ENCODE measurements at places on chromosomes 6 and 20. TPM values are rescaled to one million over a fixed set of nuclear protein-coding genes. Genes with fewer than 3 reads are reported as not detected.

Gene ACTR5
- 17.0 TPM for total RNA-seq

Gene VSTM2L
- total RNA-seq = 2.7 TPM

Gene SGK2
- not detected for total RNA-seq

Gene COX7A2
- 292 TPM for total RNA-seq

Gene GNAS-AS1
- total RNA-seq = 0.24 TPM

Gene TMEM14B
- 90.6 TPM for total RNA-seq

Gene MRPL14
- total RNA-seq = 92.0 TPM

Gene FOXA2
- total RNA-seq = 19.3 TPM

Gene NKX2-4
- not detected for total RNA-seq

DNA sequence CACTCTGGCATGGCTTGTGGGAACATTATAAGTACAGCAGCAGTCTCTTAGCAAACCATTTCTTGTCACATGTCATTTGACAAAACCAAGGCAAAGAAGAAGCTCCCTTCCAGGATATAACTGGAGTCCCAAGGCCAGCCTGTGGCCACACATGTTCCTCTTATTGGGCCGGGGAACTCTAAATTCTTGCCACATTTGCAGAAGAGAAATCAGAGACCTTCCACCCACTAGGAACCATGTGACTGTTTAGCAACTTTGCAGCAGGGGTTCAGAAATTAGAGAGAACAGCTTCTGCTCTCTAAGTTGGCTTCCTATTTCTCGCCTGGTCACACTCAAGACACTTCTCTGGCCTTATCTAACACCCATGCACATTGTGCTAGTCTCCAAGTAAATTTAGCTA is 20.4 kb upstream of the MEP1A start:
- DNase-seq = no peak

- DNase-seq = no peak
Observed at GRCh38 chr6:3915076-3915791, 66.1 kb downstream of the FAM50B start.

GRCh38 chr6:45772051-45772450 is 243.6 kb downstream of the CLIC5 start:
- DNase-seq = no peak

GRCh38 chr6:36129941-36130666 is at the start of gene MAPK13:
TSS of gene MAPK13 (plus strand) at chr6:36130513. CDS start at chr6:36130583, 70 bp downstream.
- peak; percentile 92 for DNase-seq

DNA sequence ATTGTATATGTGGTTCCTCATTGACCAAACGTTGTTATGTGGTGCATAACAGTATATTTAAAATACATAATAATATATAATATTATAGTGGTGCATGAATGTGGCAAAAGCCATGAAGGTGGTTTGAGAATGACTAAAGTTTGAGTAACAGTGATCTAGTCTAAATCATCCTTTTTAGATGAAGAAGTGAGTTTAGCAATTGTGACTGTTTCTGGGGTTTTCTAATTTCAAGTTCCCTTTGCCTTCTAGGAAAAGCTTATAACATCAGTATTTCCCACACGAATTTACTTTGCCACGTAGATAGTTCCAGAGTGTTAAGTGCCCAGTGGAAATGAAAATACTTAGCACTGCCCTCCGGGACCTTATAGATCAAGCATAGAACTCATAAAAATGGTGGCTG is 40.9 kb downstream of the ARFGEF2 start:
- DNase-seq = no peak

GRCh38 chr6:138518054-138518453 is 18.8 kb upstream of the NHSL1 start:
- DNase-seq = no peak

DNA sequence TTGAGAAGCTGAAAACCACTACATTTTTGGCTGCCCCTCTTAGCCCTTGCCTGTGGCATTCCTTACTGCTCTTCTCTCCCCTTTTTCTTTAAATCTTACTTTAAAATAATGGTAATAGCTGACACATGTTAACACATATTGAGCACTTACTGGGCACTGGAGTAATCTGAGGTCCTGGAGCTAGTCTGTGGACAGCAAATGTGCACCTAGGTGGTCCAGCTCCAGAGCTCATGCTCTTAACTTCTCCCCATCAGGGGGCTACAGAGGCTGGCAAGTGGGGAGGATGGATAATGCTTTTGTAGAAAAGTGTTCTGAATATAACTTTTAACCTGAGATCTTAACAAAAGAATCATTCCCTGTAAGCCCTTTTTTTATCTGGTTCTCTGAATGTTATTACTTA is 74.8 kb downstream of the ADGRB3 start:
- DNase-seq = no peak

DNA sequence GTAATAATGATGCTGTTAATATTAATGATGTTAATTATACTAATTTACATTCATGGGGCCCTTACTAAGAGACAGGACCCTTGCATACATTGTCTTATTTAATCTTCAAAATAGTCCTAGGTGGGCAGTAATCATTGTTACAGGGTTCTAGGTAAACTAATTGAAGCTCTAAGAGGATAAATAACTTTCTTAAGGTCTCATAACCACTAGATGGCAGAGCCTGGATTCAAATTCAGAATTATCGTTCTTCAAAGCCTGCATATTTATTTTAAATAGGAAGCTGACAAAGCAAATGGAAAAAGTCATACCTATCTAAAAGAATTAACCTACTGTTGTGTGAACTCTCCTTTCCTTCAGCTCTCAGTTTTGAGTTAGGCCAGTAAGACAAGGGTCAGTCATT is 23.5 kb downstream of the PTCHD4 start:
- DNase-seq = no peak

GRCh38 chr20:3228750-3229032 is 10.3 kb downstream of the SLC4A11 start:
- no peak for DNase-seq

DNA sequence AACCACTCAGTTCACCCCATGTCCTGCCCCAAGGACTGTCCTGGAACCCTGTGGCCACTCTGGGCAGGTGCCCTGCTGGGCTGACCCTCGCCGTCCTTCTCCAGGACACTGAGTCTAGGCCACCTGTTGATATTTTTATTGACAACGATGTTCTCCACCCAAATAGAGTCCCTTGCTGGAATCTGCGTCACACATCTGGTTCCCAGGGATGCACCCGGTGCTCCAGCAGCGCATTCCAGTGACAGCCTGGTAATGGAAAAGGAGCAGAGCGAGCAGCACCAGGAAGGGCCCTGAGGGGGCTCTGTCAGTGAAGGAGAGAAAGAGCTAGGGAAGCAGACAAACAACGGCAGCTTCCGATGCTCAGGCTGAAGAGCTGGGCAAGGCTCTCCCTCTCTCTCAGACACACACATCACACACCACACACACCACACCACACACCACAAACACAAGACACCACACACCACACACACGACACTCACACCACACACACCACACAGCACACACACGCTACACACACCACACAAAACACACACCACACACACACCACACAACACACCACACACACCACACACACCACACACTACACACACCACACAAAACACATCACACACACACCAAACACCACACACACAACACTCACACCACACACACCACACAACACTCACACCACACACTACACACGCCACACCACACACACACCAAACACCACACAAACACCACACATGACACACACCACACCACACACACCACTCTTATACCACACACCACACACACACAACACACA is 117.9 kb upstream of the THBS2 start:
- peak; percentile 64 for DNase-seq

- no peak for DNase-seq
Observed at GRCh38 chr6:31086788-31087440, 25.5 kb downstream of the C6orf15 start.

GRCh38 chr6:131914234-131914633 is 36.9 kb downstream of the CCN2 start:
- DNase-seq = no peak

- no peak for DNase-seq
Observed at GRCh38 chr6:136945072-136945471, 23.0 kb downstream of the SLC35D3 start.

DNA sequence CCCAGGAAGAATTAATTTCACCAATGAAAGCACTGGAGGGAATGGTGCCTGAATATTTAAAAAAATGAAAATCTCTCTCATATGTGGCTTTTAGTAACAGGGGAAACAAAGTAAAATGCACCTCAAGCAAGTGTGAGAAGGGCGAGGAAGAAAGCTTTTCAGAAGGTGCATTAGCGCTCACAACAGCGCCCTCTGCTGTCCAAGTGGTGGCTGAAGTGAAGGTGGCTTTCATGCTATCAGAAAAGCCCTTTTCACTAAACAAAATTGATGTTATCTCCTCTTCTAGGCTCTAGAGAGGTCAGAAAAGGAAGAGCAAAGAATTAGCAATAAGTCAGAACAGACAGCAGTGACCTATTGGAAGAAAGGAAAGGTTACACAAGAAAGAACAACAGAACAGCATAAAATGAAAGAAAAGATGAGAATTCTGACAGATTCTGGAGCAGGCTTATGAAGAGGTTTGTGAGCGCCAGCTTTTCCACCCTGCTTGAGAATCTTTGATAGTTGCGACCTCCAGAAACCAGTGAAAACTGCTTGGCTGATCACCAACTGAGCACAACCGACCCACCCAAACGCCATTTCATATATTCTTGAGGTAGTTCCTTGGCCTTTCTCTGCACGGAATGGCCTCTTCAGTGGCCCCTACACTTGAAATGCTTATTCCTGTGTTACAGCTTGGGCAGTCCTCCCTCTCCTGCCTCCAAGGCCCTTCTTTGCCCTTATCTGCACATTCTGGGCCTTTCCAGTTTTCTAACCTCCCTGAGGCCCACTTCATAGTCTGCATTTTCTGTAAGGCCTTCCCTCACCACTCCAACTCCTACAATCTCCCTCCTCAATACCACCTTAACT is 45.3 kb downstream of the SMLR1 start:
- peak; percentile 38 for DNase-seq

DNA sequence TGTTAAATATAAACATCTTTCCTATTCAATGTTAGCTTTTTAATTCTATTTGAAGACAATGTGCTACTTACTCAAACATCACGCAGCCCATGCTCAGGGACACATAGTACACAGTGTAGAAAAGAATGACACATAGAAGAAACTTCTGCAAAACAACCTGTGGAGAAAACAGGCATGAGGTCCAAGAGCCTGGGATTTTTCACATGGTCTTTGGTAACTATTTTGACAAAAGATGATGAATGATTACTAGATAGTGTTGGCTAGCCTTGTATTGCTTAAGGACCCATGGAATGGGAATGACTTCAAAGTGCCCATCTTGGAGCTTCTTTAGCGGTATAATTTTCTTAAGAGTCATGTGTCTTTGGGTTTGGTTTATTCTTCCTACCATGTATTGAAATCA is 15.4 kb downstream of the TMEM244 start:
- no peak for DNase-seq

DNA sequence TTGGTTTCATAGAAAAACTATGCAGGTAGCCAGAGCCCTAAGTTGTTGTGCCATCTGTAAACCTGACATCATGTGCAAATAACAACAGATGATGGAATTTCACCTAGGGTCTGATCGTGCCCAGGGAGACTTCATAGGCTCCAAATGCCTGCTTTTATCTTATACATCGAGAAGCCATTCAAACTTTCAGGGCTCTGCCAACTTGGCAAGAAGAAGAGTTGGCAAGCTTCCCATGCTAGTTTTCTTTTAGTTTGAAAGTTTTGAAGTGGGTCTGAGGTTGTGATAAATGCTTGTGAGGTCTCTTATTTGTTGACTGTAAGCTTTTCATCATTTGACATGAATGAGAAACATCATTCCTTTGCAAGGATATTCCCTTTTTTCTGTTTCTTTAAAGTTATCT is 175.4 kb upstream of the FLRT3 start:
- DNase-seq = no peak

DNA sequence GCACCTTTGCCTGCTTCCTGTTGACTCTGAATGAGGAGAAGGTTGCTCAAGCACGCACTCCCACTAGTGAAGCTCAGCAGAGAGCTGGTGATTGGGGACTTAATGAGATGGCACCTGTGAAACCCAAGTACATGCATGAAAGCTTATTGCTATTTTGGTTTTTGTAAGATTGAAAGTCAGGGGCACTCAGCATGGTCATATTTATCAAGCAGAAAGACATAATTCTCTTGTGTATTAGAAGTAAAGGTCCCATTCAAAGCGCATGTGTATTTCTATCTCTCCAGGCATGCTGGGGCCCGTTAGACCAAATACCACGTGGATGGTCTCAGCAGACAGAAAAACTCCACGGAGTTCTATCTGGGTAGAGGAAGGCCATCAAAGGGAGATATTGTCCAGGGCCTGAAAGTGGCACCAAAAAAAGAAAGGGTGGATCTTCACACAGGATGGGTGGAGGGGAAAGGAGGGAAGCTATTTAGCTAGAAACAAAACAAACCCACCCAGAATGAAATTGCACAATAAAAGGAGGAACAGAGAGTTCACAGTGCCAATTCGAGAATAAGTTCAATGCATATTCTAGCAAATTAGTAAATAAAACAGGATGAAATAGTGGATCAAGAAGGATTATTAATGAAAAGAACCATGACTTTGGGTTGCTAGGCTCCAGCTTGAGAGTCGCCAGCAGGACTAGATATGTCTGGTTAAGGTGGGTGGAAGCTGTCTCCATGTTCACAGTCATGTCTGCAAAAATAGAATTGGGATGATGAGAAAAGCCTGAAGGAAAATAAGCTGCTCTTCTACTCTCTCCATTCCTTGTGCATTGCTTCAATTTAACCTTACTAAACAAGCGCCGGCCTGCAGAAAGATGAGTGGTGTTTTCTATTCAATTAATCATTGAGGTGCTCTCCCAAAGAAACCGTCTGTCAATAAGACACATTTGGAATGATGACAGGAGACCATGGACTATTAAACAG is 224.9 kb upstream of the DTNBP1 start:
- no peak for DNase-seq

DNA sequence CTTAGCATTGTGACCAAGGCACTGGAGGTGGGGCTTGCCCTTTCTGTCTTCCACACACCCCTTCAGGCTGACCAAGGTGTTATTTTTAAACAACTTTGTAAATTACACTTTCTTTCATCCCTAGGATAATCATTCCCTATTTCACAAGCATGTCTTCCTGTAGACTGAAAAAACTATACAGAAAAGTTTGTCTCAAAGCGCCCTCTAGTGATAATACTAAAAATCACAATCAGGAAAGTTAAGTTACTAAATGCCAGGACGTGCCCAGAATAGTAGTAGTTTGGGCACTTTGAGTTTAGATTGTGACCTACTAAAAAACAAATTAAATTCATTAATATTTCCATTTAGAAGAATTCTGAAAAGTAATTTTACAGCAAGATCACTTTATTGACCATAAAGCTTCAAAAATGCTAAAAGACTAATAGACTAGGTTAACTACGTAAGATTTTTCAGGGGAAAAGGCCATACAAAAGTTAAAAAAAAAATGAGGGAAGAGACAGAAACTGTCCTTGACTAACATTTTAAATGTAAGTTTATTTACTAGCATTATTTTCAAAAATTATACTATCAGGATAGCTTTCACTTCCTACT is 123.3 kb upstream of the DUSP22 start:
- peak; percentile 62 for DNase-seq

GRCh38 chr6:90008189-90008907 is 114.1 kb downstream of the GJA10 start:
- DNase-seq = no peak

GRCh38 chr20:9134346-9134745 is 65.5 kb downstream of the PLCB4 start:
- no peak for DNase-seq

GRCh38 chr6:1865585-1865984 is 255.9 kb downstream of the FOXC1 start:
- DNase-seq = no peak

Measured in H7 (cell line).